Naive thymus-derived CD8-positive, alpha-beta T cell (primary cell): ENCODE measurements at places on chromosomes 1 and 21.
A peak's percentile ranks its signal among the peaks of the same experiment; 100 is the strongest.

- no peak for DNase-seq
Observed at GRCh38 chr1:184518736-184519357, 132.0 kb downstream of the C1orf21 start.

DNA sequence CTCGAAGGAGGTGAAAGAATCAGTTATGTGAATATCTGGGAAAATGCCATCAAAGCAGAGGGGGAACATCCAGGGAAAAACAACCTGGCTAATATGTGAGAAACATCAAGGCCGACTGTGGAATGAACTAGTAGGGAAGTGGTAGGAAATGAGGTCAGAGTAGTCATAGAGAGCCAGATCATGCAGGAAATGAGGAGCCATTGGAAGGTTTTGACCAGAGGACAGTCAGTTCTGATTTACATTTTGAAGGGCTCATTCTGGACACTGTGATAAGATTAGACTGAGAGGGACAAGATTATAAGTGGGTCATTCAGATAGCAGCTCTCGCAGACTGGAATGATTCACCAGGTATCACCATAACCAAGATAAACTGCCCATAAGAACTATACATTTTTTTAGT lies 63.7 kb downstream of the SYT14 start:
- no peak for DNase-seq

DNA sequence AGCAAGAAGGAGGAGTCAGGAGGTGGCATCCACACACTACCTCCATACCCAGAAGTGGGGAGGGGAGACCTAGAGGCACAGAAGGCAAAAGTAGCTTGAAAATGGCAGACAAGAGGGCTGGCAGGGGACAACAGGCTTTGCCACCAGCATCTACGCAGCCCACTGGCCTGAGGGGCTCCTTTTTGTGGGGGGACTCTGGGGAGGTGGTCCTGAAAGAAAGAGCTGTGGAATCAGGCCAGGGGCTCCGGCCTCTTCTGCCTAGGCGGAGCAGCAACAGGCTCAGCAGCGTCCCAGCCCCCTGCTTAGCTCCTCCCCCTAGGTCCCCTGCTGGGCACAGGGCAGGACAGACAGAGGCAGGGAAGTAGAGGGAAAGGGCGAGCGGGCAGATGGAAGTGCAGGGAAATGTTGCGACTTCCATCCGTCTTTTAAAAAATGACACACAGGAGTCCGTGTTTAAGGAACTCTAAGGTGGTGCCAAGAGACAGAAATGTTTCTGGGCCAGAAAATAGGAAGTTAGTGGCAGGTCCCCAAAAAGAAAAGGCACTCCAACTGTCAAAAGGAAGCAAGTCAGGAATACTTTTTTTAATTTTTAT lies 10.0 kb upstream of the LEFTY2 start:
- DNase-seq, result no peak

GRCh38 chr1:97063532-97063931 lies 341.9 kb downstream of the PTBP2 start:
- no peak for DNase-seq

GRCh38 chr1:106698660-106699059 lies 357.8 kb upstream of the PRMT6 start:
- DNase-seq, result no peak

DNA sequence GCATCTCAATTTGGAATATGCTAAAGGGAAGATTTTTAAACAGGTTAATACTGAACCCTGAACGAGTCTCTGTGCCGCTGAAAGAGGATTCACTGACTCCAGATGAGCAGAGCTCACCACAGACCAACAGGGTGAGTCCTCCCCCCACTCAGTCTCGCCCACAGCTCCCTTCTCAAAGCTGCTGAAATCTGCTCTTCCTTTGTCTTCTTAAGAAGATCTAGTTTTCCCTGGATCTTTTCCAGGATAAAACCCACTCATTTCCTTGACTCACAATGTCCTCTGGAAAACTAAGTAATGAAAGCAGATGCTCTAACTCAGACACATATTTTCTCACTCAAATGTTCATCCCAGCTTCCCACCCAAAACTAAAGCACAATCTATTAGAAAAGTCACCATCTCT lies 447.0 kb upstream of the PKN2 start:
- no peak for DNase-seq

- DNase-seq, result no peak
Observed at GRCh38 chr1:240667351-240667750, 55.4 kb upstream of the GREM2 start.

- DNase-seq, result no peak
Observed at GRCh38 chr1:211789641-211790464, 40.7 kb downstream of the LPGAT1 start.

- no peak for DNase-seq
Observed at GRCh38 chr1:155882235-155882634, 22.9 kb downstream of the SYT11 start.

GRCh38 chr1:67747671-67748546 lies 62.9 kb downstream of the GADD45A start:
- no peak for DNase-seq

GRCh38 chr1:193313354-193314140 lies 127.1 kb upstream of the B3GALT2 start:
- no peak for DNase-seq

DNA sequence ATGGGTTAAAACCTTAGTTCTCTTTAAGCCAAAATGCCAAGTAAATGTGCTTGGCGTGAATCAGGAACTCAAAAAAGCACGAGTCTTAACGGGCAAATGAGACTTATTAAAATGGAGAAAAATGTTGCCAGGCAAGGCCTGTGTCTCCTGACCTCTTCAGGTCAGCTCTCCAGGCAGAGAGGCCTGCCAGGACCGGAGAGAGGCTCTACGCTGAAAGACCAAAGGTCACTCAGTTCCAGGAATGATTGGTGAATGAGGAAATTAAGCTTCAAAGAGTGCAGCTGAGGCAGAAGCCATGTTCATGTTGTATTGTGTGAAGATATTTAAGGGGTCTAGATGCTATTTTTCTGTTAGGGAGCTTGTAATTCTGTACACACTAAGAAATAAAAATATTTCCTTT lies 66.6 kb downstream of the SPAG17 start:
- DNase-seq, result no peak

DNA sequence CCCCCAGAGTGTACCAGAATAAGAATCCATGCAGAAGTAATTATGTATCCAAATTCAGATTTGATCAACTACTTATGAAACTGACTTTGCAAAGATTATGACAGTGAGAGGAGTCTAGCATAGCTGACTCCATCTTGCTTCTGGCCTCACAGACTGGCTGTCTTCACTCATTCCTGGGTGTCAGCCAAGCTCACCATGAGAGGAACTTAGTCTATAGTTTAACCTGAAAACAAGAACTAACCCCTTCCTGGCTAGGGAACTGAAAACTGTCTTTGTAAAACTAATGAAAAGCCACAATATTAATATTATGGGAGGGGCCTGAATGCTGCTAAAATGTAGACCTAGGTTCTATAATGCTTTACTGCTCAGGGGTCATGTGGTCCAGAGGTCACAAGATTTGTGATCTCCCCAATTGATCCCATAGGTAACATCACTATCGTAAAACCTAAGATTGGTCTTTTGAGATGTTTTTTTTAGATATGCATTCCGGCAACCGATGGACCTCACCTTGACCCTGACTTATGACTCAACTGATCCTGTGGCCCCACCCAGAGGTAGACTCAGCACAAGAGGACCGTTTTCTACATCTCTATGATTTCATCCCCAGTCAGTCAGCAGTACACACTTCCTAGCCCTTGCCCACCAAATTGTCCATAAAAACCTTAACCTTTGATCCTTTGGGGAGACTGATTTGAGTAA lies 55.2 kb downstream of the ATP1B1 start:
- DNase-seq, result no peak

DNA sequence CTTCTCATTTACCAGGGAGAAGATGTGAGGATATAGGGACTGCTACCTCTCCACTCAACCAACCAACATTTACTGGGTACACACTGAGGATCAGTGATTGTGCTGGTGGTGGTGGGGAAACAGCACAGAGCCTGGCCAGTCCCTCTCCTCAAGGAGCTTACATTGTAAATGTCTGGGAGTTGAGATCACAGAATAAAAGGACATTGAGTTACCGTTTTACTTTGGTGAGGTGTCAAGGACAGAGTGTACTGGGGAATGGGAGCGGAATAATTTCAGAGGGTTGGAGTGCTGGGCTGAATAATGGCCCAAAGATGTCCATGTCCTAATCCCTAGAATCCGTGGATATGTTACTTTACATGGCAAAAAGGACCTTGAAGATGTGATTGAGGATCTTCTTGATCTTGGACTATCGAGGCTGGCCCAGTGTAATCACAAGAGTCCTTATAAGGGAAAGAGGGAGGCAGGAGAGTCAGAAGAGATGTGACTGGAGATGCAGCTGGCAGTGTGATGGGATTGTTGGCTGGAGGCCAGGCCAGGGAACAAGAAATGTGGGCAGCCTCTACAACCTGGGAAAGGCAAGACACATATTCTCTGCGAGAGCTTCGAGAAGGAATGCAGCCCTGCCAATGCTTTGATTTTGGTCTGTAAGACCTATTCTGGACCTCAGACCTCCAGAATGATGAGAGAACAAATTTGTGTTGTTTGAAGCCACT lies 26.6 kb upstream of the RWDD3 start:
- DNase-seq, result no peak

DNA sequence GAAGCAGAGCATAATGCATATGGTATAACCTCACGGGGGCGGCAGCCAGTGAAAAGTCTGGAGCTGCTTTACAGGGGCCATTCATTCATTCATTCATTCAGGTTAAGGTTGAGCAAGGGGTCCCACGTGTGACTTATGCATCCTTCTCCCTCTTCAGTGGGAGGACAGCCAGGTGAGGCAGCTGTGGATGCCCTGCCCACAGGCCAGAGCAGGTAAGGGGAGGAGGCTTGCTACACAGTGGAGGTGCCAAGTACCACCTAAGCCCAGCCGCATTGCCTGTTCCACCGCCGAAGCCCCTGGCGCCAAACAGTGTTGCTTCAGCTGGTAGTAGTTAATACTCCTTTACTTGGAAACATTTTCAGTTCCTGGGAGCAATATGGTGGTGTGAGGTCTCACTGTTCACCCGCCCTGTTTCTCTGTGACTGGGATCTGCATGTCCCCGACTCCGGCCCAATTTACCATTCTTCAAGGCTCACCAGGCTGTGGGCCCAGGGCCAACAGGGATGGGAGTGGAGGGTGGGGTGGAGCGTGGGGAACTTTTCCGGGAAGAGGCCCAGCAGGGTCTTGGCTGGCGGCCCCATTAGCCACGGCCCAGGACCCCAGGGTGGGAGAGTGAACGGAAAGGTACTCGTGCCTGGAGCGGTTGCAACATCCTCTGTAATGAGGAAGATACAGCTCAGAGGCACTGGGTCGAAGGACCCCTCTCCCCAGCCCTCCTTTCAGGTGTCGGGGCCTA lies 722 bp upstream of the PODN start:
- DNase-seq, result no peak

DNA sequence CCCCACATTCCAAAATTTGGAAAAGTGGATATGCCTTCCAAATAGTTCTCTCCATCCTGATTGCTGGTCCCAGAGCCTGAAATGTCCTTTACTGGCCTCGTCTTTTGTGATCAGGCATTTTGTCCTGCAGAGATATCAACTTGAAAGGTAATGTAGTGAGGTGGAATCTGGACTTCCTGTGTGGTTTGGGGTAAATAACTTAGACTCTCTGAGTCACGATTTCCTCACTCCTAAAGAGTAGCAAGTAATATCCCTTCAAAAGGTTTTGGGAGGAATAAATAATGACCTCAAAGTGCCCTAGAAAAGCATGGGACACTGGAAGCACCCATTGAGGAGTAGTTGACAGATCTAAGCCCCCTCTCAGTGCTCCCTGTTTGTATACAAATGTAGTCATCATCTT lies 426.6 kb downstream of the OMA1 start:
- no peak for DNase-seq

DNA sequence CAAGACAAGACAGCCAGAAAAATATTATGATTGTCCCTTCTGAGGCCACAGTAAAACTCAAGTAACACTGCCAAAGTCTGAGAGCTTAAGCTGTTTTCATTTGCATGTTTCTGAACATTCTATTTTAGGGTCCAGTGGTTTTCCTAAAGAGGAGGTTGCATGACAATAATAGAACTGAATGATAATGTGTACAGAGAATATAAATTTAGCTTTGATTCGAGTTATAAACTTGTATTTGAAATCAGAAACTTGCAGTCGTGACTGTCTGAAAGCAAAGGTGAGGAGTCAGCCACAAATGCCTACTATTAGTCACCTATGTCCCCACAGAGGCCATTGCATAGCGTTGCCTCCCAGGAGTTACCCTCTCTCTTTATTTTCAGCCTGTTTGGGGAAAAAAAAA lies 363.1 kb upstream of the ADGRL2 start:
- no peak for DNase-seq

DNA sequence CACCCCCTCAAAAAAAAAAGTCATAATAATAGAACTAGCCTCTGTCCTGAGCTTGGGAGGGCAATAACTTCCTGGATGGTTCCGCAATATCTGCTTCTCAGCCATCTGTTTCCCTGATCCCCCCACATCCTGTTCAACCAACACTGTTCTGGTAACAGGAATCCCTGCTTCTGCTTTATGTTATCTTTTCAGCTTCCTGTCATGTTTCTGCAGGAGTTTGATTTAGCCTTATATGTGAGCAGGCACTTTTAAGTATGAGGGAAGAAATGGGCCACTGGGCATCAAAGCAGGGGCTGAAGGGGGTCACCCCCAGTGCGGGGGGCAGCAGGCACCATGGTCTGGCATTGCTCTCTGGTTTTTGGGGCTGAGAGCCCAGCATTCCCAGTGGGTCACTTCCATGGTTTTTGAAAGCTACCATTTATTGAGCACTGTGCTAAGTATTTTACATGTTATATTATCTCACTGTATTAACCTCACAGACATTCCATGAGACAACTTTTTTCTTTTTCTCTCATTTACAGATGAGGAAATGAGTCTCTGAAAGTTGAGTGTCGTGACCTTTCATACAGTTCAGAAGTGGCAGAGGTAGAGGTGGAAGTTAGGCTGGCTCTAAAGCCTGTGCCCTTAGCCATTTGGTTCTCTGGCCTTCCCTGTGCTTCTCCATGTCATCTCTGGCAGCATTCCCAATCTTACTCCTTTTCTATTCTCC lies 61.9 kb downstream of the DNTTIP2 start:
- no peak for DNase-seq

- DNase-seq, result no peak
Observed at GRCh38 chr1:169928438-169929209, 34.9 kb upstream of the SCYL3 start.

GRCh38 chr1:116826818-116827606 lies 72.8 kb downstream of the CD2 start:
- DNase-seq, result no peak

- DNase-seq, result peak; percentile 45
Observed at GRCh38 chr1:24643363-24644099, 429 bp downstream of the SRRM1 start.

GRCh38 chr1:72018562-72018961 lies 263.8 kb downstream of the NEGR1 start:
- no peak for DNase-seq
